Activated naive CD8-positive, alpha-beta T cell treated with anti-CD3 and anti-CD28 coated beads, Interleukin-2, amount 10 ng/mL, durations not matched to agents 7 days and 5 days (primary cell): ENCODE measurements at places on chromosomes 4 and X. TPM values are rescaled to one million over a fixed set of nuclear protein-coding genes. Genes with fewer than 3 reads are reported as not detected.
A peak's percentile ranks its signal among the peaks of the same experiment; 100 is the strongest.

DCLK2 gene
- total RNA-seq: not detected

P2RY4 gene
- total RNA-seq: not detected

DNA sequence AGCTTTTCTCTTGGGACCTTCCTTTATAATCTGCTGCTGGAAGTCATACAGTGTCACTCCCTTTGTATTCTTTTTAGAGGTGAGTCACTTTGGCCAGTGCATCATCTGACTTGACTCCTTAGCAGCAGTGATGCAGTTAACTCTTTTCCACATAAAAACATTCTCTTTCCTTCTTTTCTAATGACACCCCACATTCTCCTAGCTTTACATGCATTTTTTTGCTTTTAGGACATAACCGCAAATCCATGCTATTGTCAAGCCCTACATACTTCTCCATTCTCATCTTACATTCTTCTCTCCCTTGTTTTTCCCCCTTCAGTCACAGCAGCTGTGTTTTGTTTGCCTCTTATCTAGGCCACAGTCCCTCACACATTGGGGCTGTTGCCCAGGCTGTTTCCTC is 55.1 kb downstream of the ZNF330 start:
- DNase-seq: no peak

DNA sequence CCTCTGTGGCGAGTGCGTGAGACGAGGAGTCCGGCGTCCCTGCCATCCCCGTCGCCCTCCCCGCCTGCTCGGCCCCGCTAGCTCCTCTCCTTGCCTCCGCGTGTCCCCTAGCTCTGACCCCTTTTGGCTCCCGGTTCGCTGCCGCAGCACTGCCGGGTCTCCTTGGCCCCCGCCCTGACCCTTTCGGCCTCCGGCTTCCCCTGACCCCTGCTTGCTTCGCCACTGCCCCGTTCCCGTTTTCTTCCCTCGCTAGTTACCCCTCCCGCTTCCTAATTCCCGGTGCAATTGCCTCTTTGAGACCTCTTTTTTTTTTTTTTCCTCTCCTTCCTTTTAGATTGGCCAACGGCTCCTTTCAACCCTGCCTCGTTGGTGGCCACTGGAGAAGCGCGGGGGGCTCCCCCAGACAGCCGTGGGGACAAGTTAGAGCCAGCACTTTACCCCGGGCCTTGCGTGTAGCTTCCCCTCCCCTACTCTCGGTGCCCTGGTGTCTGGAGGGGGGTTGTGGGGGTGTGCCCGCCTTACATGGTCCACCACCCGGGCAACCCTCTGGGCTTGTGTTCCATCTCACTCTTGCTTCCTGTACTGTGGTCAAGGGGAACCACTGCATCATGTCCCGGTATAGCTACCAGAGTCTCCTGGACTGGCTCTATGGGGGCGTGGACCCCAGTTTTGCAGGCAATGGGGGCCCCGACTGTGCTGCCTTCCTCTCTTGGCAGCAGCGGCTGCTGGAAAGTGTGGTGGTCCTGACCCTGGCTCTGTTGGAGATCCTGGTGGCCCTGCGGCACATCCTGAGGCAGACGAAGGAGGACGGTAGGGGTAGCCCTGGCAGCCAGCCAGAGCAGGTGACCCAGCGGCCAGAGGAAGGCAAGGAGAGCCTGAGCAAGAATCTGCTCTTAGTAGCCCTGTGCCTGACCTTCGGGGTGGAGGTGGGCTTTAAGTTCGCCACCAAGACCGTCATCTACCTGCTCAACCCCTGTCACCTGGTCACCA is 548 bp downstream of the TMEM164 start:
- DNase-seq: peak; percentile 29

GRCh38 chr4:151905197-151905596 is 144.4 kb upstream of the GATB start:
- DNase-seq: no peak

SPANXD gene
- total RNA-seq: not detected

TMEM165 gene
- 72.6 TPM for total RNA-seq

GRCh38 chrX:100731441-100732281 is at the start of gene SYTL4:
Gene SYTL4 (minus strand): TSS chrX:100732121. CDS start chrX:100702037, 30,084 bp downstream.
- DNase-seq: no peak

DNA sequence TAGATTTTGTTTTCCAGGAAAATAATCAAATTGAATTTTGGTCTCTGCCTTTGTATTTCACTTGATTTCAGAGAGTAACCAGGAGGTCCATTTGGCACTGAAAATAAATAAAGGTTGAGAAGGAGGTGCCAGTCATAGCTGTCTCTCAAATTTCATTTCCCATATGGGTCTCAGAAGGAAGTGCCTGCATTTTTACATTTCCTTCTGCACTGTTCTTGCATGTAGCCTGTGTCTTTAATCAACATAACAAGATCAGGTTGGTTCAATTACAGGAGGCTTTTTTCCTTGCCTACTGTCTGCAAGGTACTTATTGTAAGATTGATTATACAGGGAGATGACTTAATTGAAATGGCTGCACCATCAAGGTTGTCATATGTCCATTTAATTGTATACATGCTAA is 15.7 kb downstream of the LRRC66 start:
- DNase-seq: no peak

MAGEA10 gene
- not detected for total RNA-seq

- DNase-seq: no peak
Measured at GRCh38 chr4:185738820-185739219, 73.2 kb downstream of the SORBS2 start.

SRPX2 gene
- not detected for total RNA-seq

POU3F4 gene
- not detected for total RNA-seq

DNA sequence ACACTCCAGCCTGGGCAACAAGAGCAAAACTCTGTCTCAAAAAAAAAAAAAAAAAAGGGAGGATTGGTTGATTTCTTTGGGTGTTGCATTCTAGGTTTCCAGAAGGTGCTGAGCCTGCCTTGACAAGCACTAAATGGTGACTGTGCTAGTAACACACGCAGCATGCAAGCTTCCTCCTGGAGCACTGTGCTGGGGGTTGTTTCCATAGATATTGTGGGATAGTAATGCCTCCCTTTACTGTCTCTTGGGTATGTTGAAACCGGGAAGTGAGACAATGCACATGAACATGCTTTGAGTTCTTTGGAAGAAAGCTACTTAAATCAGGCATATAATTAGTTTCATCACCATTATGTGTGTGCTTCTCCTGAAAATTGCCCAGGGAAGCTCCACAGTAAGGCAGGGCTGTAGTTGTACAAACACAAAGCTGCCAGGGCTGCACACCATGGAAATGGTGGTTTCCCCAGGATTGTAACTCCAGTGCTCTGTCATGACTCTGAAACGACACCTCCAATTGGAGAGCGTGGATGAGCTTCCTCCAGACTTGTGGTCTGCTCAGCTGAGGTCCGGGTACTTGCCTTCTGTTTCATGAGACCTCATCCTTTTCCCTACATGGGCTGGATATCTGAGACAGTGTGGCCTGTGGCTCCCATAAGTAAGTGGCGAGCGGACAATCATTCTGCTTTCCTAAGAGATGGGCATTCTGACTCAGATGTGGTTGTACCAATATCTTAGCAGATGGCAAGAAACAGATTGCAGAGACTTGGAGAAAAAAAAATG is 31.5 kb upstream of the STOX2 start:
- DNase-seq: no peak

DNA sequence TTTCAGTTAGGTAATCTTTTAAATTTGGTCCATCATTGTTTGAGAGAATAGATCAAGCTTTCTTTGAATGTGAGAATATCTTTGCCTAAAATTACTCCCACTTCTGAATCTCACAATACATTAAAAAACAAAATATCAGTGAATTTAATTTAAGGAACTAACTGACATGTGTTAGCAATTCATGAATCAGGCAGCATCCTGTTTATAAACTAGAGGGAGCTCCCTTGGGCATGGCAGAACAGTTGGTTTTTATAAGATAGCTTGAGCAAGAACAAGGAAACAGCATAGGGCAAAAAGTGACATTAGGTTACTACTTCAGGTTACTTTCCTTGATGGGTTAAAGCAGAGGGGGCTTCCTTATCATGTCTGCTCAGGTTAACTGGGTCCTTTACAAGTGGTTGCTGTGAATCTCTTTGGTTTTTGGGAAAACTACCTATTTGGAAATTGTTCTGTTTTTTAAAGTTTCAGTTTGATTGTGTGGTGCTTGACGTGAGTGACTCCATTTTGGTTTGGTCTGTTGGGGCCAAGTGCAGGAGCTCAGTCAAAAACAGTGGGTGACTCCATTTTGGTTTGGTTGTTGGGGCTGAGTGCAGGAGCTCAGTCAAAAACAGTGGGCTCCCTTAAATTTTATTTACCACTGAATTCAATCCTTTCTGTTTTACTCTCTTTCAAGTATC is 68.0 kb downstream of the PPEF2 start:
- no peak for DNase-seq

- DNase-seq: no peak
Measured at GRCh38 chrX:146409528-146409927, 400.0 kb upstream of the CXorf51B start.

TSR2 gene
- total RNA-seq: 32.4 TPM

GRCh38 chrX:96683997-96684338 is 674 bp upstream of the DIAPH2 start:
- DNase-seq: no peak

DNA sequence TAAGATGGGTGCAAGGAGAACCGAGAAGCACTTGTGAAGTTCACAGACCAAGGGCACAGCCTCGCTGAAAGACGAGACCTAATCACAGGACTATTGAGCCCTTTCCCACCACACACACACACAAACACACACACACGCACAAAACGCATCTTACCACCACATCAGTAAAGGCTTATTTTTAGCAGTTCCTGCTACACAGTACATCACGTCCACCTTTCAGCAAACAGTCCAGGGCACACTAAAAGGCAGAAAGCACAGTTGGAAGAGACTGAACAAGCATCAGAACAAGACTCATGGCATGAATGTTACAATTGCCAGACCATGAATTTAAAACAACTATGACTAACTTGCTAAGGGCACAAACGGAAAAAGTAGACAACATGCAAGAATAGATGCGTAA is 83.6 kb upstream of the MAPK10 start:
- no peak for DNase-seq

BMP3 gene
- total RNA-seq: not detected

DNA sequence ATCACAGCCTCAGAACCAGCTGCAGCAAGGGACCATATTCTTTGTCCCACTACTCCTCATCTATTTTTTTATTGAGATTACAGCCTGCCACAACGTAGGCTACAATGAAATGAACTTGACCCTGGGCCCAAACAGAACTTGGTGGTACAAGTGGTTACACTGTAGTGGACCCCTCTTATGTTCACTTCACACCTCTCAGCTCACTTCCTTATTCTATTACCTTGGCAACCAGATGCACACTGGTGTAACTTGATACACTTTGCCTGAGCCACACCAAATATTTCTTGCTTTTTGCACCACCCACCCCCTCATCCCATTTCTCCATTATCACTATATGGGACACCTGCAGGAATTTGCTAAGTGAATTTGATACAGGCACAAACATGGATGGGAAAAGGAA is 105.8 kb downstream of the CXCL13 start:
- DNase-seq: no peak

TMSB15A gene
- 0.62 TPM for total RNA-seq

CXCL8 gene
- 2.3 TPM for total RNA-seq

AMOT gene
- total RNA-seq: 1.8 TPM

GRCh38 chr4:82437285-82438005 is 7.1 kb downstream of the ENOPH1 start:
- no peak for DNase-seq

DNA sequence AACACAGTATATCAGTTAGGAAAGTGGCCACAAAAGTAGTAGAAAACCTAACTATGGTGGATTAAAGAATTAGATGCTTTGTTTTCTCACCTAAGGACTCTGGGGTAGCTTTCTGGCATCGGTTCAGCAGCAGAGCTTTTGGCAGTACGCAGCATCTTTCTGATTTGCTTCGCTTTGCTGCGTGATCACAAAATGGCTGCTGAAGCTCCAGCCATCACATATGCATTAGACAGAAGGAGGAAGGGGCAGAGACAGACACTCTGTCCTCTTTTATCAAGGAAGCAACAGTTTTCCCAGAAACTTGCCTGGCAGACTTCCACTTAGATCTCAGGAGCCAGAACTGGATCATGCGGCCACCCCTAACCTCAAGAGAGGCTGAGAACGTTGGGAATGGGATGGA is 15.1 kb downstream of the TREX2 start:
- DNase-seq: no peak

DNA sequence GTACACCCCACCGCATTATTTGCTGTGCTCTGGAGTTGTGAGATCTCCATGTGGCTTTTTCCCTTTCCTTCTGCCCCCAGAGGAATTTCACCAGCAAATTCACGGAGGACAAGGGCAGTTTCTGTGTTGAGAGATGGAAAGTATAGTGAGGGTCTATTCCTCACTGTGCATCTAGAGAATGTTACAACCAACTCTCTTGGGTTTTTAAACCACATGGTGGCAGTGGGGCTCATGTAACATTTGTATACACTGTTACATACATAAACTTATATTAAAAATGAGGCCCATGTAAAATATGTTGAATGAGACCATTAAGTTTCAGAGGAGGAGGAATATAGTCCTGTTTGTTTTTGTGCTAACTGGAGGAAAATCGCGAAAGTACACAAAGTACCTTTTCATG is 909 bp upstream of the PRKG2 start:
- no peak for DNase-seq

DNA sequence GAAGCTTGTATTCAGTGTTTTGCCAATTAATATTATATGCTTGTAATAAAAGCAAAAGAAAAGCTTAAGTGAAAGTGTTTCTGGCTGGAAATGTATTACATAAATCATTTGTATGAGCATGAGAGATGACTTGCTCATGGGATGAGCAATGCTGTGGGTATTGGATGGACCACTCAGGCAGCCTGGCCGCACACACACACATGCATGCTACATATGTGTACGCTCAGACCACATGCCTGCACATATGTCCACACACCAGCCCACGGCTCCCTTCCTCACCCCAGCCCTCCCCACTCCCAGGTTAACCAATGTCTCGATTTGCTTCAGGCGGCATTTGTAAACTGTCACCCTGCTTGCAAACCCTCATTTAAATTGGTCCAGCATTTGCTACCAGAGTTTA is 55.9 kb downstream of the CPLX1 start:
- DNase-seq: no peak

GRCh38 chr4:184359888-184360287 is 114.5 kb downstream of the IRF2 start:
- no peak for DNase-seq

- no peak for DNase-seq
Measured at GRCh38 chrX:124842205-124842604, 477.5 kb upstream of the TEX13C start.

- no peak for DNase-seq
Measured at GRCh38 chr4:159719531-159719930, 616.7 kb downstream of the RAPGEF2 start.

DNA sequence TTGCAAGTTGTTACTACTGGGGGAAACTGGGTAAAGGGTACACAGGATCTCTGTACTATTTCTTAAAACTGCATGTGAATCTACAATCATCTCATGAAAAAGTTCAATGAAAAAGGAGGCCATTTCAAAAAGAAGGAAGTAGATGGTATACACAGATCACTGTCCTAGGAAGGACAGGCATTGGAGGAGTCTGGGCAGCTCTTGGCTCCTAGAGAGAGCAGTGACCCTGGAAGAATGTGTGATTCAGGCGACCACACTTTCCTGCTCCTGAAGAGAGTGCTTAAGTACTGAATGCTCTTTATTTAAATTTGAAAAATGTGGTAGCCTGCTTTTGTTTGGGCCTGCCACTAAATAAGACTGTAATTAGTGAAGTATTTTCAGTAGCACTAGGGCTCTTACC is 318.1 kb upstream of the CASK start:
- DNase-seq: no peak

GRCh38 chr4:166153548-166153947 is 280.5 kb downstream of the TLL1 start:
- no peak for DNase-seq

CLTRN gene
- 0.43 TPM for total RNA-seq
